NCI-H1092 (cell line): ENCODE measurements at places on chromosomes 4 and X.

DNA sequence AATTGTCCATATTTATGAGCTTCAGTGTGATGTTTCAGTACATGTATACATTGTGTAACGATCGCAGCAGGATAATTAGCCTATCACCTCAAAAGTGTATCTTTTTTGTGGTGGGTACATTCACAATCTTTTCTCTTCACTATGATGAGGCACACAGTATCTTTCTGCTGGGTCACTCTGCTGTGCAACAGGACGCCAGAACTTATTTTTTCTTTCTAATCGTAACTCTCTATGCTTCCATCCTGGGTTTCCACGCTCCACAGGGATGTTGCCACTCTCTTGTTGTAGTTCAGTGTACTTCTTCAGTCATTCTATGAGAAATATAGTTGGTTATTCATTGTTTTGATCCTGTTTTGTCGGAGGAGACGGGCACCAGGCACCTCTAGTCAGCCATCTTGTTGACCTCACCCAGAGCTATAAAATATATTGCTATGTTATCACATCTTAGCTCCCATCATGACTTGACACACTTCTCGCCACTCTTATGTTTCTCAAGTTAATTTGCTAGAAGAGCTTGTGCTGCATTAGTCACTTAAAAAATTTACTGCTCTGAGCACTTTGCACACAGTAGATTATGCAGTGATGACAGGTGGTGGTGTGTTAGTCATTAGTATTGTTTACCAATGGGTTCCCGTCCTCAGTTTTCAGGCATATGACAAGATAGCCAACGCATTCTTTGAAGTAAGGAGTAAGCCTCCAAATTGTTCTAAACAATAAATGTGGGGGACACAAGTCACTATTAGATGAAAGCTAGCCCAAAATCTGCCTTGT, 1002.7 kb upstream of the PCDH7 start:
- DNase-seq = no peak

GRCh38 chr4:115537387-115537786, 424.0 kb upstream of the NDST4 start:
- no peak for DNase-seq

DNA sequence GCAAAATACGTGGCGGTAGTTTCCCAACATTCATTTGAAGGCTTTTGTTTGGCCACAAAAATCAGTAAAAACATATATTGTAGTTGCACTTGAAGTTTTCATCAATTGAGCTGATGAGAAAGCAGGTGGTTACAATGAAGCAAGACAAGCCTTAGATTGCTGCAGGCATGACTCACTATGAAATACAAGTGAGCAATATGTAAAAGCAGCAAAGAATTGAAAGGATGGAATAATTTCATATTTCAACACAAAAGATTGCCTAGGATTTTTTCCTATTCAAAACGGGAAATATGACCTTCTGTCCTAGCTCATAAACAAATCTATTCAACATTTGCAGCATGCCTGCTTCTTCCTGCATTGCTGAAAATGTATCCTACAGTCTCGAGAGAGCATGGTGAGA, 190.9 kb upstream of the BANK1 start:
- no peak for DNase-seq

GRCh38 chr4:24923002-24923401, 10.2 kb upstream of the CCDC149 start:
- no peak for DNase-seq

DNA sequence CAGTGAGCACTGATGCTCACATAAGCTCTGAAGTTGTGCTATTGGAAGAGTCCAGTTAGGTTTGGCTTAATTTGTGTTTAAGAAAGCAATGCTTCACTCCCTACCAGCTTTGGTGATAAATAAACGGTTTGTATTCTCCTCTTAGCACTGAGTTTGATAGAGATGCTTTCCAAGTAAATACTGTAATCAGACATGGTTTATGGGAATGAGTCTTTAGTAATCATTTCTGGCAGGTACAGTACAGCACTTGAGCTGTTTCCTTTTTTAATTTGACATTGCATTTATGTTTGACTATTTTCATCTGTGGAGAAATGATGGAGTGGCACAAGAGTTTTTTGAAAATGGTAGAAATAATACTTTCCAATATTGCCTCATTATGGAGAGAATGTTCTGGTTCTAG, 455.3 kb downstream of the ACTRT1 start:
- DNase-seq = no peak

GRCh38 chr4:110411574-110412011, 64.4 kb upstream of the ENPEP start:
- DNase-seq = no peak

DNA sequence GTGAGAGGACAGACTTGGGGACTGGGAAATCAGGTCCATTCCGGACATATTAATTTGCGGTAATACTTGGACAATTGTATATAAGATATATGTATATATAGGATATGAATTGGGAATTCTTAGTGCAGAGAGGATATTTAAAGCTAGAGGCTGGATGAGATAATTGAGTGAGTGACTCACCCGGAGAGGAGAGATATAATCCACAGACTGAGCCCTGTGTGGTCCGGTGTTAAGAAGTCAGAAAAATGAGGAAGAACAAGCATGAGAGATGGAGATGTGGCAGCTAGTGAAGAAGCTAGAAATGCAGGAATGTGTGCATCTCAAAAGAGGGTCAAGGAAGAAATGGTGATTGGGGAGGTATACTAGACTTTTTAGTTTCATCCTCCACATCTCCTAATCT, 336.2 kb downstream of the SLC7A11 start:
- no peak for DNase-seq

DNA sequence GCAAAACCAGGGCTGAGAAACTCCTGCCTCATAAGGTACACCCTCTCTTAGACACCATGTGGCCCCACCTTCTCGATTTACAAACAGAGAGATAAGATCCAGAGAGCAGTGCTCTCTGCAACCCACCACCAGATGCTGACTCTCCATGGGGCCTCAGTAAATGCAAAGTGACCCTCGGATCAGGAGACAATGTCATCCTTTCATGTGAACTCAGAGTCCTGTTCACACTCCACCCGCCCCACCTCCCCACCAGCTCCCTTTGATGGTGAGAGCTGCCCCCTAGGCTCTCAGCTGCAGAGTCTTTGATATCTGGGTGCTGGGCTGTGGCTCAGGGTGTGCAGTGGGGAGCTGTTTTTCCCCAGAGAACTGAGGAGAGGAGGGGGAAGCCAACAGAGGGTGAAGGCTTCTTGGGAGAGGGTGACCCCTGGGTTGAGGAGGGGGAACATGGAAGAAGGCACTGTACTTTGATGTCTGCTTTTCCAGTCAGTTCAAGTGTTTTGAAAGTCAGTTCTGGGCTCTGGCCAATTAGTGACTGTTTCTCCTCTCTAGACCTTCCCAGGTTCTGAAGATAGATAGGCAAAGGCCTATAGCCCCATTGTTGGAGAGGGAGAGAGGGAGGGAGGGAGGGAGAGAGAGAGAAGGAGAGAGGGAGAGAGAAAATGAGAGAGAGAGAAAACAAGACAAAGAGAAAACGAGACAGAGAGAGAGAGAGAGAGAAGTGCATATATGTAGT, 88.2 kb downstream of the SCD5 start:
- no peak for DNase-seq

- no peak for DNase-seq
These were observed 73.2 kb downstream of the HTRA3 start for GRCh38 chr4:8342651-8343261.

- DNase-seq = no peak
These were observed 88.9 kb downstream of the ALPK1 start for GRCh38 chr4:112386071-112386470.

- no peak for DNase-seq
These were observed 167.1 kb downstream of the NSUN7 start for GRCh38 chr4:40916880-40917279.
